ENCODE measurements at places on chromosomes 11 and 22.

DNA sequence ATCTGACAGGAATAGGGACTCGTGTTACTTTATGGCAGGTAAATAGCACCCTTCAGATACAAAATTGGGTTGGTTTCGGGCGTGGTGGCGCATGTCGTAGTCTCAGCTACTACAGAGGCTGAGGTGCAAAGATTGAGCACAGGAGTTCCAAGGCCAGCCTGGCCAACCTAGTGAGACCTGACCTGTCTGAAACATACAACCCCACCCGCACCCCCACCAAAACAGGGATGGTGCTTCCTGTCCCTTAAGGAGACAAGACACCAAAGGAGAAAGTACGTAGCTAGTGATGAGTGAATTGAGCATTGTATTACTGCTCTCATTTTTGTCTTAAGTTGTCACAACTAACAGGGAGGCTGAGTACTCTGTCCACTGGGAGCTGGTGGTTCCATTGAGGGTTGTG, 14.1 kb downstream of the RBM4 start:
- no peak for DNase-seq

- DNase-seq = no peak
Measured at GRCh38 chr11:10918698-10919097, 60.8 kb upstream of the ZBED5 start.

- DNase-seq = no peak
Measured at GRCh38 chr11:47552056-47552565, 821 bp downstream of the CELF1 start.

DNA sequence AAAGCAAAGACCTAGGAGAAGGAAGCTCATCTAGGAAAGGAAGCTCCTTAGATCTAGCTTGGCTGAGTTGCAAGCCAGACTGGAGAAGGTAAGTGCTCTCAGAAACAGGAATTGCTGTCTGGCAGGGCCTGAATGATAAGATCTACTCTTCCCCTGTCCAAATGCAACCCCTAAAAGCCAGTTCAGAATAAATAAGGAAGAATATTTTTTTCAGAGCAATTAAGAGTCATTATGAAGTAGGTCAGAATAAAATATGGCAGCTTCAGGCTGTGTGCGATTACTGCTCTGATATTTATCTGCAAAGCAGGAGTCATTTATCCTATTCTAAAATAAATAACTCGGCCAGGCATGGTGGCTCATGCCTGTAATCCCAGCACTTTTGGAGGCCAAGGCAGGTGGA, 82.1 kb downstream of the PIWIL4 start:
- DNase-seq = no peak

DNA sequence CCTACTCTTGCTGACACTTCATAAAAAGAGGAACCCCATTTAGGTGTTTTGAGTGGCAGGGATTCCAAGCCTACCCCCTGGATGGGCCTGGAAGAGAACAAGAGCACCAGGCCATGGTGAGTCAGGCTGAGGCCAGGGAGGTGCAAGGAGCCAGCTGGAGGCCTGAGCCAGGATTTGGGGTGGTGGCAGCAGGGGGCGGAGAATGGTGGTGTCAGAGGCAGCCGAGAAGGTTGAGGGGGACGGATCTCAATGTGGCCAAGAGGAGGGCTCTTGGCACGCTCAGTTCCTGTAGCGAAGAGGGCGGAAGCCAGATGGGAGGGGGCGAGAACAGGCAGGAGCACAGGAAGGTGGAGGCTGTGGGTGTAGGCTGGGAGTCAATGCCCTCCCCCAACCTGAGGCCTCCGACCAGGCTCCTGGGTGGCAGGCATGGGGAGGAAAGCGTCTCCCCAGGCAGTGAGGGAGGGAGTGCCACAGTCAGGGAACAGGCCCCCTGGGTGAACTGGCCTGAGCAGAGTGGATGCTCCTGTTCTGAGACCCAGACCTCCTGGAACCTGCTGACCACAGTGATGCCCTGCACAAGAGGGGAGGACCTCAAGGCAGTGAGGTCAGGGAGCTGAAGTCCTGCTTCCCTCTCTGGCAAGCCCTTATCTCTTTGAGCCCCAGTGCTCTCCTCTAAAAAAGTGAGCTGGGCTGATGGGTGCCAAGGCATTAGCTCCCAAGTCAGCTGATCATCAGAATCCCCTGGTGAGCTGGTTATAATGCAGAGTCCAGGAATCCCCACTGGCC, 13.9 kb downstream of the RTN4RL2 start:
- no peak for DNase-seq

DNA sequence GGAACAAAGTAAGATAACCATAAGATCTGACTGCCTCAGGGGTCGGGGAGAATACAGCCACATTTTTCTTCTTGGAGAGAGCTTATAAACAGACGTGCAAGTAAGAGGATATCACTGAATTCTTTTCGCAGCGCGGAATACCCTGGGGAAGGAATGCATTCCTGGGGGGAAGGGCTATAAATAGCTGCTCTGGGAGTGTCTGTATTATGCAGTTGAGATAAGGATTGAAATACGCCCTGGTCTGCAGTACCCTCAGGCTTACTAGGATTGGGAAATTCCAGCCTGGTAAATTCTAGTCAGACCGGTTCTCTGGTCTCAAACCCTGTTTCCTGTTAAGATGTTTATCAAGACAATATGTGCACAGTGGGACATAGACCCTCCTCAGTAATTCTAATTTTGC, 1491.7 kb upstream of the RAG2 start:
- no peak for DNase-seq

DNA sequence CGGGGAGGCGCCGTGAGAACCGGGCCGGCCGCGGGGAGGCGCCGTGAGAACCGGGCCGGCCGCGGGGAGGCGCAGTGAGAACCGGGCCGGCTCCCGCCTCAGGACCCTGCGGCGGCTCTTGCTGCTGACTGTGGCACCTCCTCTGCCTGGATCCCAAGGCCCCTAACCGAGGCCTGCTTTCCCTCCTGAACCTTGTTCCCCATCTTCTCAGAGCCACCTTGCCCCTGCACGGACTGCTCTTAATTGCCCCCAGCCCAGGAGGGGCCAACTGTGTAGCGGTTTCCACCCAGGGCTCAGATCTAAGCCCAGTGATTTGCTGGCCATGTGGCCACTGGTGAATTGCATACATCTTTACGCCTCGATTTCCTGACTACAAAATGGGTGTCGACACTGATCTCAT, 112.2 kb upstream of the B3GAT1 start:
- DNase-seq = no peak

- DNase-seq = no peak
Measured at GRCh38 chr11:1064167-1064566, 10.5 kb upstream of the MUC2 start.

Measured in breast epithelium (tissue), 4 donors.